NCI-H446 (cell line): ENCODE measurements at places on chromosomes 12 and 14.

DNA sequence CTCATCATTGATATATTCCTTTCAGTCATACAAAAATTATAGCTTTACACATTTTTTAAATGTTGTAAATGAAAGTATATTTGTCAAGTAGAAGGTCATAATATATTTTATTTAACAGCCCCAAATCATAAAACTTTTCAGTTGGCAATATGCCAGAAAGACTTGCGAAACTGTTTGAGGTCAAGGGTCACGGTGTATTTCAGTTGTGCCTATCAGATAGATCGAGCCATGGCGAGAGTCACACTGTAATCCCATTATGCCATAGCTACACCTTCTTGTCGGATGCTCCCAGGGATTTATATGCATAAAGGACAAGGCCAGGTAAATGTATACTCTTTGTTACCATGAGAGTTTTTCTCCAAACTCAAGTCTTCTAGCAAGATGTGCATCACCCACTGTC, 26.7 kb upstream of the G2E3 start:
- no peak for DNase-seq

DNA sequence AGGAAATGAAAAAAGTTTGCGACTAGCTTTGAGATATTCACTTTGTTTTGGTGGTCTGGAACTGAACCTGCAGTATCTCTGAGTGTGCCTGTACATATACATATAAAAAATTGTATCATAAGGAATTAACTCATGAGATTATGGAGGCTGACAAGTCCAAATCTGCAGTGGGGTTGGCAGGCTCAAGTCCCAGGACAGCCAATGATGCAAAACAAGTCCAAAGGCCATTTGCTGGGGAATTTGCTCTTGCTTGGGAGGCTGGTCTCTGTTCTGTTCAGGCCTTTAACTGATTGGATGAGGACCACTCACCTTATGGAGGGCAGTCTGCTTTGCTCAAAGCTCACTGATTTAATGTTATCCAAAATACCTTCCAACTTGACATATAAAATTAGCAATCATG, 66.8 kb downstream of the FGD4 start:
- no peak for DNase-seq

DNA sequence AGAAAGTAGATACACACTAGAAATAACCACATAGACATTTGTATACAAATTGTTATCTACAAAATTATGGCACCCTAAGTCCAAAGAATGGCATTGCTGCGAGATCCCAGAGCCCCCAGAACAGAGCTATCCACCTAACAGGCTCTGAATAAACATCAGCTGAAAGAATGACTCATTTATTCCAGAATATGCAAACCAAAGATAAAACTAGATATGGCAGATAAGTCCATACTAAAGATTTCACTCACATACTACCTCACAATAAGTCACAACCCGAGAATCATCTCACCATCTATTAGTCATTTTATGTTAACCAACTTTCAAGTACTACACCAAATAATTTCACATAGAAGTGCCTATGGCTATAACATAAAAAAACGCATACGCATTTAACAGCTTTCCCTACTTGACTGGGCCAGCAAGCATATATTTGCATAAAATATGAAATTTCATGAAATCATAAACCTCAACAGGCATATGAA, 5.6 kb downstream of the CNIH1 start:
- no peak for DNase-seq

DNA sequence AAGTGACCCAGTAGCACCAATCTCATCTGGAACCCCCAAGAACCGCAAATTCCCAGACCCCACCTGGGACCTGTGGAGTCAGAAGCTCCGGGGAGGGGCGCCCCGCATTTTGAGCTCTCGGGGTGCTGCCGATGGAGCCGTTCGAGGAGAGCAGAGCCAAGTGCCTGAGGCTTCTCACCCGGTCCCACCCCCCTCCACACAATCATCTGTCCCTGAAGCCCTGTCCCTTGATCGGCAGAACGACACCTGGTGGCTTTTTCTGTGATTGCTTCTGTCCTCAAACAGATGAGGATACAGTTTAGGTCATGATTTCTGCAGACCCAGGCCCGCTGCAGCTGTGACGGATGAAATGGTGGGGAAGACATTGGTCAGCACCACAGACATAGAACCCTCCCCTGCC, 74.7 kb downstream of the NOC4L start:
- no peak for DNase-seq

GRCh38 chr12:20657496-20657895, 37.6 kb upstream of the SLCO1C1 start:
- DNase-seq = no peak

- DNase-seq = no peak
Observed at GRCh38 chr14:35332517-35333263, 40.5 kb downstream of the PSMA6 start.

- no peak for DNase-seq
Observed at GRCh38 chr12:122467983-122468382, 32.7 kb downstream of the ZCCHC8 start.

DNA sequence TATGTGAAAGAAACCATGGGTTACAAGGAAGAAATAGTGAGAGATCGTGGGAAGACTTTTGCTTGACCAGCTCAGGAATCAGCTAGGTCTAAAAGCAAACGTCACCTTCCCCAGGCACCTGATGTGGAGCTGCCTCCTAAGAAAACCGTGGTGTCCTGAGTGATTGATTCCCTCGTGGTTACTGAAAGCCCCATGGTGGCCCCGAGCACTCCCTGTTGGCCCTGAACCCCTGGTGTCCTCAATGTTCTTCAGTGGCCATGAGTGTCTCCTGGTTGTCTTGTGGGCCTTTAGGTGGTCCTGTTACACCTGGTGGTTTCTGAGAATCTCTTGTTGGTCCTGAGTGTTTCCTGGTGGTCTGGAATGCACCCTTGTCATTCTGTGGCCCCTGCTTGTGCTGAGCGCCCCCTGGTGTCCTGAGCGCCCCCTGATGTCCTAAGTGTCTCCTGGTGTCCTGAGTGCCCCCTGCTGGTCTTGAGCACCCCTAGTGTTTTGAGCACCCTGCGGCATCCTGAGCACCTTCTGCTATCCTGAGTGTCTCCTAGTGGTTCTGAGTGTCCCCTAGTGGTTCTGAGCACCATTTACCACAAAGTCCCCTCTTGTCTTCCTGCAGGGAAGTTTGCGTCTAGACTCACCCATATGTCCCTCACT, 518.7 kb downstream of the TMEM121 start:
- peak; percentile 25 for DNase-seq

- DNase-seq = no peak
Observed at GRCh38 chr14:82501554-82501953, 967.9 kb upstream of the SEL1L start.
